ELR (cell line): ENCODE measurements at places on chromosomes 6 and 20.

- DNase-seq: no peak
These were observed 2.5 kb upstream of the ARFGEF3 start for GRCh38 chr6:138159246-138159645.

GRCh38 chr6:127854009-127854408, 46.8 kb downstream of the THEMIS start:
- DNase-seq: peak; percentile 42

DNA sequence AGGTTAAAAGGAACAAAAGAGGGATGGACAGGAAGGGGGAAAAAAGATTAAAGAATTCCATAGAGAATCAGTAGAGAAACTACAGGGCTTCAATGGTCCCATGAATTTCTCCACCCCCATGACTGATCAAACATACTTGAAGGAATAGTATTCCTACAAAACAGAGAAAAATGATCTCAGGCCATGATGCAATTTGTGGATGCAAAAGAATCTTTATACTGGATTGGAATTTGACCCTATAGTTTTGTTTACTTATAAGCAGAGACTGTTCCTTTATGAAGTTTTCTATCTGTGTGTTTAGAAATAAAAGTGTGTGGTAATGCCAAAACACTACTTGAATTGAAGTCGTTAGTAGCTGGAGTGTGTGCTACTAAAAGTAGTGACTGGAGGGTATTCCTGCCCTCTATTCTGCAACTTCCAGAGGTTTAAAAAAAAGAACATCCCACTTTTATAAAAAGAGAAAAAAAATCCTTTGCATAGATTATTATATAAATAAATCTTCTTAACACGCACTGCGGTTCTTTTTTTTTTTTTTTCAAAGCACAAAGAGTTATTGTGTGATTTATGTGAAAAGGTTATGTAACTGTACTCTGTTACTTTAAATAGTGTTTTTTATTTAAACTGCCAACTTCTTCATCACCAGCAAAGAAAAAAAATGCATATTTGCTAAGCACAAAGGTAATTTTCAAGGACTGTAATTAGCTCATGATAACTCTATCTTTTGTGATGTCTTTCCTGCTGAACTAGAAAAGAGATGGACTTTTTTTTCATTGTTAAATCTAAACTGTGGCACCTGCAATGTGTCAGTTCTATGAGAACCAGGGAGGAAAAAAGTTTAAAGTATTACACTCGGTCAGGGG, 214.5 kb upstream of the CITED2 start:
- peak; percentile 84 for DNase-seq

DNA sequence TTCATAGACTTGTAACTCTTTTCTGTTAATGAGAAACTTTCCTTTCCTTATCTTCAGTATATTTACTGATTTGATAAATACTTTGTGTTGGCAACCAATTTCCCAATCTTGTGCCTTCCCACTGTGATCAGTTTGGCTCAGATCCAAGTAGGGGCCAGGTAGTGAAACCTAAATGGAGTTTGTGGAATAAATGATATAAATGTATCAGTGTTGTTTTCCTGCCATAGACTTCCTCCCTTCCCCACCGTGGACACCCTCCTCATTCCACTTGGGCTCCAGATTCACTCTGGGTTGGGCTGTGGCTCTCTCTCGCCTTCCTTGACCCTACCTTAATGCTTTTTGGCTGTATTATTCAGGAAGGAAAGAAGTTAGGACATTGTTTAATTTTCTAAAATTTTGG, 1.3 kb downstream of the ZKSCAN3 start:
- DNase-seq: no peak

GRCh38 chr6:140462453-140463311, 1088.2 kb upstream of the CITED2 start:
- DNase-seq: peak; percentile 63

GRCh38 chr20:55656231-55656775, 349.0 kb downstream of the CBLN4 start:
- DNase-seq: no peak

- DNase-seq: peak; percentile 57
These were observed 52.0 kb downstream of the FRK start for GRCh38 chr6:116008470-116009243.

DNA sequence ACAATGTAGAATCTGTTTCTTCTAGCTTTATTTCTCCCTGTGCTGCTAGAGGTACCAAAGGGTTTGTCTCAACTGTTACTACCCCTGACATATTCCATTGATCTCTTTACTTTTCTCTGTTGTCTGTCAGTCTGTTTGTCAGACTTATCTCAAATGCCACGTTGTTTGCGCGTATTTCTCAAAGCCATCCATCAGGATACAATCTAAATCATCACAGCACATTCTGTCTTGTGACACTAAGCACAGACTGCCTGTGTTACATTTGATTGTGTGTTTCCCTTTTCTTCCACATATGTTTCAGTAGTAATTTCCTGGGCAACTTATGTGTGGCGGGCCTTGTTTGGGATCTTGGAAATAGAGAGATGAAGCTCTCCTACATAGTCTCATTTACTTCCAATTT, 30.2 kb upstream of the SERINC3 start:
- DNase-seq: no peak

DNA sequence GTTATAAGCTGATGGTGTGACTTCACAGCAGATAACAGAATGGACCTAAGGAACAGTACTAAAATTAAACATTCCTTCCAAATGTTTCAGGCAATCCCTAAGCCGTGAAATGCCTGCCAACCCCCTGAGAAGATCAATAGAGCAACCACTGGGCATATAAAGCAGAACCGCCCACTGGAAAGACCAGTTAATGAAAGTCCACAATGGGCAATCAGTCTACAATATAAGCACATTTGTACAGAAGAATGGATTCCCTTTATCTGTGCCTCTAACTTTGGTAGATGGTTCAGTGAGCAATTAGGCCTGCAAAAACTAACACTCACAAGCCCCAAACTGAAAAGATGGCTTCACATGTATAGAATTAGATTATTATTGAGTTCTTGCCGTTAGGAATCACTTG, 286.6 kb downstream of the UBE3D start:
- no peak for DNase-seq

DNA sequence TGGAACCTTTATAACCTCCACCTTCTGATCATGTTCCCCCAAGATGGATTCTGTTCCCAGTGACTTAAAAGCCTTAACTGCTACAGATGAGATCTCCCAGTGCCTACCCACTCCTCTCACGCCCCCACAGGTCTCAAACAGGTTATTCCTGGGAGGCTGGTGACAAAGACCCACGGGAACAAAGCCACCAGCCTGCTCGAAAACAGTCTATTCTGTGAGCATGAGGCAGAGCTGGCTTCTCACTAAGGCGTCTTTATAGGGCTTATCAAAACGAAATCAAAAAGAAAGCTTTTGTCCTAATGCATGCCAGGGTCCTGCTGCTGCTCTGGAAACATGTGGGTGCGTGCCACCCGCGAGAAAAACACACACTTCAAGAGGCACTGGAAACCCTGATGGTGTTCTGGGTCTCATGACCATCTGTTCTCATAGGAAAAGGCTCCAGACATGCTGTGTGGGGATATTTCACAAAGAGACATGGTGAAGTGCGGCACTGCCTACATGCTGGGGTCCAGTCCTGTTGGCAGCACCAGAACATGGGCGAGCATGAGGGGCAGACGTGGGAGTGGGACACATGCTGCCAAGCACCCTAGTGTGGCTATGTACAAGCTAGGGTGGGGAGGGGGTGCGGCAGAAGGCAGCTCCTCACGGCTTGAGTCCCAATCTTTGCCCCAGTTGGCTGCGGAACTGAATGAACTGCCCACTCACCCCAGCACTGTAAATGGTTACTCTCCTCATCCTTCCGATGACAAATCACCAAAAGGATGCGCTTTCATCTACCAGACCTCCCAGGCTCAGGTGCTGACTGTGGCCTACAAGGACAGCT, 2.1 kb downstream of the FKBP1A start:
- no peak for DNase-seq
